ENCODE measurements at places on chromosomes 6 and 20.
A peak's percentile ranks its signal among the peaks of the same experiment; 100 is the strongest.

GRCh38 chr20:43936805-43937204 lies 22.2 kb downstream of the TOX2 start:
- no peak for DNase-seq

- DNase-seq: no peak
These were observed 15.3 kb downstream of the POLR1C start for GRCh38 chr6:43532201-43532600.

GRCh38 chr6:13355999-13356785 lies 27.9 kb upstream of the TBC1D7 start:
- no peak for DNase-seq

DNA sequence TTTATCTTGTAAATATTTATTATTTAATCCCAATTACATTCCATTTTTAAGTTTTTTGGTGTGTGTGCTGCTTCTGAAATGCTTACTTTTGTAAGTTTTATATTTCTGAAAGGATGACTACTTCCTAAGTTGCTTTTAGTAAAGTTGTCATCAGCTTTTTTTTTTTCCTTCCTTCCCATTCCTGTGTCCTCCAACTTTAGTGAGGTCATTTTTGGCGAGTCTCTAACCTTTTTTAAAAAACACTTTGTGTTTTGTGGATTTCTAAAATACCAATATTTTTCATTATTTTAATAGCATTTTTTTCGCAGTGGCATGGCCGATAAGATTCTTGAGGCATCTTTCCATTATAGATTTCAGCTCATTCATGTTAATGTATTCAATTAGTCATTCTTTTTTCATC lies 30.9 kb downstream of the FIG4 start:
- no peak for DNase-seq

DNA sequence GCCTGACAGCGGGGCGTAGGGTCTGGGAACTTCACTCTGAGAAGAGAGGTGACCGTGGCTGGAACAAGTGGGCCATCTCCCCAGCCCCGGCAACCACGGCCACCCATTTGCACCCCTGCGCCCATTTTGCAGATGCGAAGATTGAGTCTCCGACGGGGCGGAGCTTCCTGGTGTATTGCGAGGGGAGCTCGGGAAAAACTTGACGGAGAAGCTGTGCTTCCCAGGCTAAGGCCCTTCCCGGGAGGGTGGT lies 653 bp downstream of the ZNF335 start:
- DNase-seq: no peak

- DNase-seq: no peak
These were observed 28.7 kb upstream of the ARID1B start for GRCh38 chr6:156748504-156748903.

DNA sequence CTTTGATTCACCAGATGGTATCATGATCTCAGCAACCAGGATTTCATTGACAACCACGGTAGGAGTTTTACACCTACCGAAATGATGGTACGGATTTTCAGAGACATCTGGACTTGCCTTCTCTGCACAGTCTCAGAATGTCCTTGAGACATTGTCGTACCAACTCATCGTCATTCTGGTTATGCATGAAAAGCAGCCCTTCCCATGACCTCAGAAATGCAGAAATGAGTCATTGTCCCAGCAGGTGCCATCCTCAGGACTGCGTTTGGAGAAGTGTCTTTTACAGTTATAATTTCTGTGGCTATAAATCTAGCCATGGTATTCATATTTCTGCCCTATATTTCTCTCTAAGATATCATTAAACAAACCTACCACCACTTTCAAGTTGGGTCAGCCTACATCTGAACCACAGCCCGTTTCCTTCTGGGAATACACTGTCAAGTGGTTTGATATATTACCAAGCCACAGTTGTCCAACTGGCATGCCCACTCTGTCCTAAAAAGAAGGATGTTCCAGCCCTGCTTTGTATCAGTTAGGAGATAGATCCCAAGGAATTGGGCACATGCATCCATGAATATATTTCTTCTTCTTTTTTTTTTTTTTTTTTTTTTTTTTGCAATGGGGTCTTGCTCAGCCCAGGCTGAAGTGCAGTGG lies 7.5 kb upstream of the BFSP1 start:
- DNase-seq: no peak

GRCh38 chr20:43477193-43477592 lies 19.5 kb downstream of the SRSF6 start:
- DNase-seq: no peak

- no peak for DNase-seq
These were observed 244.8 kb upstream of the TENT5A start for GRCh38 chr6:81997090-81997926.

DNA sequence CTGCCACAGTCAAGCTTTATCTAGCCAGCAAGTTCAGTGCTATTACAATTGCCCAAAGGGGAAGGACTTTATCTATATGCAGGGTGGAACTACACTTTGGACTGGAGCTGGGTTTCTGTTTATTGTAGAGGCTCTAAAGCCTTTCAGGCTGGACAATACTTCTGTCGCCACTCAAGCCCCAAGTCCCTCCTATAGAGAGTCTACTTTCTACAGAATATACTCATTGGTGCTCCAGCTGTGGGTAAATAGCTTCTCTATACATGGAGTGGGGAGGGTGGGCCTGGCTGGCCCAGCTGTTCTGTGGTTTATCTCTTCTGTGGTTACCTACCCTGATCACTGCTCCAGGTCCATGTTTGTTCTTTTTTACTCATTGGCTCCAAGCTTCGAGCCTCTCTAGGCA lies 151.8 kb upstream of the MYLIP start:
- no peak for DNase-seq

- DNase-seq: no peak
These were observed 62.4 kb downstream of the PRSS35 start for GRCh38 chr6:83574783-83575182.

DNA sequence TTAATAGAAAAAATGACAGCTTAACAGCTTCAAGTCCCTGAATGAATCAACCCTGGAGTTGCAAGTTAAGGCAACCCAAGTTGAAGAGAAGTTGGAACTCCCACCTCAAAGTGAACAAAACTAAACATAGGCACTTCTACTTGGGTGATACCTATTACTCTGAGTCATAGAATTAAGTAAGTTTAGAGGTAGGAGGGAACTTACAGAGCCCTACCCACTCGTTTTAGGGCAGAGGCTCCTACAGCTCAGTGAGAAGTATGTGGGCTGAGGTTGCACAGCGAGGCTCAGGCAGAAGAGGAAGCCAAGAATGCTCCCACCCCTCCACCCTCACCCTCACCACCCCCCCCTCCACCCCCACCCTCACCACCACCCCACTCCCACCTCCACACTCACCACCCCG lies 42.2 kb downstream of the NFATC2 start:
- peak; percentile 27 for DNase-seq

DNA sequence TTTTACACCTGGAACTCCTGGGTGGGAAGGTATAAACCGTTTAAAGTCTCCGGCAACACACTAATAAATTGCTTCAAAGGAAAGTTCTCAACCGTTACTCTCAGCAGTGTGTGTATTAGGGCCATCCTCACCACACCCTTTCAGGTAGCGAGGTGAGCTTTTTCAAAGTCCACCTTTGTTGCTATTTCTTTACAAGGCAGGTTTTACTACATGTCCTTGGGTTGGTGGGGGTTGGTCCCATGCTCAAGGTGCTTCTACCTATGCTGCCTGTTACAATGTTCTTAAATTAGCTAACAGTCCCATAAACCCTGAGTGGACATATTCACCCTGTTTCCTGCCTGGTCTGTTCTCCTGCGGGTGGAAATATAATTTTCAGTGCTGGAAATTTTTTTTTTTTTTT lies 13.2 kb upstream of the OSER1 start:
- no peak for DNase-seq

- DNase-seq: peak; percentile 61
These were observed 161.6 kb upstream of the TNFAIP3 start for GRCh38 chr6:137705160-137706082.

DNA sequence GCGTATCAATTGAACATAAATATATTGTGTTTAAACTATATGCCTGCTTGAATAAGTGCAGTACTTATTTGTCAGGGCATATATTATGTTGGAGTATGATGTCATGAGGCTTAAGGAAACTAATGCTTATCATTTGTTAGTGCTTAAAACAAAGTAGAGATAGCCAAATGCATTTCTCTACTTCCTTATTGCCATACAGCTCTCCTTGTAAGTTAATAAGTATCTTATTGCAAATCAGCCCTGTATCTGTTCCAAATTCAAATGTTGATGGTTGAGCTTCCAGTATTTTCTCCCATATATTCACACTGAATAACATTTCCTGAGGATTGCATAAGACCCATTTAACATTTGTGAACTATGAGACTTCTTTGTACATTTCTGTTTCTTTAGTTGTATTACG lies 57.8 kb downstream of the CARMIL1 start:
- no peak for DNase-seq

DNA sequence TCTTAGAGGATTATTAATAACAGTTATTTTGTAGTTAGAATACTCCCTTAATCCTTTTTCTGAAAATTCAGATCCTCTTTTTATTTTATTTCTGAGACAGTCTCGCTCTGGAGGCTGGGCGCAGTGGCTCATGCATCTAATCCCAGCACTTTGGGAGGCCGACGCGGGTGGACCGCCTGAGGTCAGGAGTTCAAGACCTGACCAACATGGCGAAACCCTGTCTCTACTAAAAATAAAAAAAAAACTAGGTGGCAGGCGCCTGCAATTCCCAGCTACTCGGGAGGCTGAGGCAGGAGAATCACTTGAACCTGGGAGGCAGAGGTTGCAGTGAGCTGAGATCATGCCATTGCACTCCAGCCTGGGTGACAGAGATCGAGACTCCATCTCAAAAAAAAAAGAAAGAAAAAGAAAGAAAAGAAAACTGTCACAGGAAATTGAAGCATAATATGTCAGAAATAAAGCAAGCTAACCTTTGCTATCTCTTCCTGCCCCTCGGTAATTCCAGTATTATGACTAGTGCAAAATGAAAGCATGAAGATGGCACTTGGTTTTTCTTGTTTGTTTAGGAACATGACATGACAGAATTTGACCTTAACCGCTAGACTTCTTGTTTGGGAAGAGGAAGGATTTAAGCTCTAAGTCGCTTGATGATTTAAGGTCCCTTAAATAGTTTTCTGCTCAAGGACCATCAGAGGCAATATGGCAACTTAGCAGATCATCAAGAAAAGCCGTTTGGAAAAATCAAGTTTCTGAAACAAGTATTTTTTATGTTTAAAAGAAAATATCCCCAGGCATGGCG lies 1.8 kb upstream of the RBM39 start:
- no peak for DNase-seq

GRCh38 chr6:166541876-166542579 lies 44.5 kb downstream of the RAMACL start:
- peak; percentile 4 for DNase-seq

GRCh38 chr6:13273931-13274706 lies 54.2 kb downstream of the TBC1D7 start:
- DNase-seq: peak; percentile 63

DNA sequence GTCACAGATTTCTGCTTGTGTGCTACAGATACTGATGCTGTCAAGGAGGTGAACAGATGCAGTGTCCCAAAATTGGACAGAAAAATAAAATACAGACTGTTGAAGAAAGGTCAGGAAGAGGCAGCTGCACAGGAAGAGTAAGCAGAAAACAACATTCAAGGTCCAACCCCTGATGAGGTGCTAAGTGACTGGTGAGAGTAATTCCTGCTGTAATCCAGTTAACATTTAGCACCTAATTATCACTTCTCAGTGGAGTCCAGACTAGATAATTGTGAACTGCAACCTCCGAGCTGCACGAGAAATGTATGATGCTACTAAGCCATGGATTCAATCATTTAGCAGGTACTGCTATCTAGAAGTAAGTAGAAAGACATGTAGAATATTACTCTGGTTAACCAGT lies 36.3 kb upstream of the NRSN1 start:
- no peak for DNase-seq

DNA sequence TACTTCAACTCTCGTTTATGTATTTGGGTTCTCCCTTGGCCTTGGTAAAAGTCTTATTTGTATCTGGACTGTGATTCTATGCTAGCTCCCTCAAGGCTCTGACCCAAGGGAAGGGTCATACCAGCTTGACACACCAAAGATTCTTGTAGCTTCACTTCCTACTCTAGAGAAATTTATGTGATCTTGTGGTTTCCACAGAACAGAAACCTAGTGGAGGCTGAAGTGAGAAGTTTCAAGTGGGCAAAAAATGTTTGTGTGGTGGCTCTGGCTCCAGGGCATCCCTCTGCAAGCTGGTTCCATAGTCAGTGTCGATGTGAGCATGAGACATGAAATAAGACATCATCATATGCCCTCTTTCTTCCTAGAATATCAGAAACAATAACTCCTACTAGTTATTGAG lies 48.1 kb upstream of the TNFRSF21 start:
- no peak for DNase-seq

DNA sequence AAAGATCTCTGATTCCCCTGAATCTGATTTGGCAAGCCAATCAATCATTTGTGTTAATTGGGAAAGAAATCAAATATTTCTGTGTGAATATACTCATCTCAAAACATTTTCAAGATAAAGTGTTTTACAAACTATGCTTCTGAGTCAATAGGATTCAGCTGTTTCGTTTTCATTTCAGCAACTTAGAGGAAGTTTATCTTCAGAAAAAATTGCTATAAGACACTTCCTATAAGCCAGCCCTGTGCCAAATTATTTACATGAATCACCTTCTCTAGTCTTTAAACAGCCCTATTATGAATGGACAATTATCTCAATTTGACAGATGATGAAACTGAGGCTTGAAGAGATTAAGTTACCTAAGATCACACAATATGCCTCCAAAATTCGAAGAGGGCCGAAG lies 10.9 kb downstream of the DEFB129 start:
- DNase-seq: no peak

- no peak for DNase-seq
These were observed 20.6 kb upstream of the STMND1 start for GRCh38 chr6:17081273-17081672.

DNA sequence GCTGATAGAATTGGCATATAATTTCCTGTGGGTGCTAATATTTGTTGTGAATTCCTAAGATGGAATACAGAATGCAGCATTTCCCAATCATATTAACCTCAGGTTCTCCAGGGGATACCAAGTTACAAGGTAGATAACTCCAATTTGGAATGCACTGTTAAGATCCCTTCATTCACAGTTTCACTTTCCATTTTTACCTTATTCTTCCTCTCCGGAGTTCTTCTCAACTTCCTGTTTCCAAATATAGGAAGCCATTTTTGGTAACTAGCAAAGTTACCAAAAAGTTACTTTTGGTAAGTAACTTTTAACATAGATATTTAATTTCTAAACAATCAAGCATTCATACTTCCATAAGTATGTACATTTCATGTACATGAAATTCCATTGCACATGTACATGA lies 63.5 kb upstream of the PHACTR2 start:
- no peak for DNase-seq

DNA sequence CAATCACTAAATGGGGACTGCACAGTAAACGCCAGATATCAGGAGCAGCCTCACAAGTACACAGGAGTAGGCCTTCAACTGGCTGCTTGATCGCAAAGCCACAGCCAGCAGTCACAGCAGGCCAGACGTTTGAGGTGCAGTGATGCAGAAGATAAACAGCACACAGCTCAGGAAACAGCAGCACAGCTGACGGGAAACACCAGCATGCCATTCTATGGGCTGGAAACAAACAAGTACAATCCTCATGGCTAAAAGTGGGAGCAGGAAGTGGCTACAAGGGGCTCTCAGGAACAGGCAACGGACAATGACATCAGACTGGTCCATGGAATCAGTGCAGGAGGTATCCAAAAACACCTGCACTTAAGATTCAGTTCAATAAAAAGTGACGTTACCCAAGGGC lies 111.0 kb downstream of the DTNBP1 start:
- no peak for DNase-seq

GRCh38 chr6:2959909-2960719 lies 11.3 kb downstream of the SERPINB6 start:
- no peak for DNase-seq

- DNase-seq: no peak
These were observed 51.4 kb downstream of the TGM2 start for GRCh38 chr20:38113401-38114325.

Data from stimulated activated CD4-positive, alpha-beta T cell treated with anti-CD3 and anti-CD28 coated beads, Interleukin-4, amount 100 ng/mL, for 4 hours (primary cell).